ENCODE measurements at places on chromosomes 11 and 22.

DNA sequence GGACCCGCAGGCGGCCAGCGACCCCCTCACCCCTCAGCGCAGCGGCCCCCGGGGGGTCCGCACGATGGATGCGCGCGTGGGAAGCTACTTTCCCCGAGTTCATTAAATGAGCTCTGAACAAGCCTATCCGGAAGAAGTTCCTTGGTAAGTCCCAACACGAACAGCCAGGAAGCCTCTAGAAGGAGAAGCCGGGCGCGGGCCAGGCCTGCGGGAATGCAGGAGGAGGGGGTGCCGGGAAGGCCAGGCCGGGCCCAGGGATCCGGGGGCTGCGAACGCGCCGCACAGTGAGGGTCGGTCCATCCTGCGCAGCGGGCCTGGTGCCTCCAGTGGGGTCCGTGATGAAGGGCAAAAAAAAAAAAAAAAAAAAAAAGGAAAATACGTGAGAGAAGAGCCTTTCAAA is 36.9 kb downstream of the TOLLIP start:
- DNase-seq, result no peak

GRCh38 chr22:40635940-40636379 is 559 bp downstream of the MRTFA start:
- DNase-seq, result no peak

DNA sequence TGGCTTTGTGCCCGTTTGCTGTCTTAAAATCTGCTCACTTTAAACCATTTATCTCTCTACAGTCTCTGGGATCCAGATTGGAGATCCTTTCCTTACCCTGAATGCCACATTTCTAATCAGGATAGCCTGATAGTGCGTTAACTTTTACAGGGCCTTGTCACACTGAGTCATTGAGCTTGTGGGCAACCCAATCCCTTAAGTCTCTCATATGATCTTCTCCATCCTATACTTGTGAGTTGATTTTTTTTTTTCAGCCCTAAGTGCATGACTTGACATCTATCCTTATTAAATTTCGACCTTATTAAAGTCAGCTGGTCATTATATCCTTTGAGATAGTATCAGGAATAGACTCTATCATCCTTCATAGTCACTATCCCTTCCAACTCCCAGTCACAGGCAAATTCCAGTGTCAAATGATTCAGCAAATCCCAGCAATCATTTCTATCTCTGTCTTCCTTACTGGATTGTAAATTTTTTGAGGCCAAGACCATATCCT is 57.7 kb downstream of the TEAD1 start:
- no peak for DNase-seq

DNA sequence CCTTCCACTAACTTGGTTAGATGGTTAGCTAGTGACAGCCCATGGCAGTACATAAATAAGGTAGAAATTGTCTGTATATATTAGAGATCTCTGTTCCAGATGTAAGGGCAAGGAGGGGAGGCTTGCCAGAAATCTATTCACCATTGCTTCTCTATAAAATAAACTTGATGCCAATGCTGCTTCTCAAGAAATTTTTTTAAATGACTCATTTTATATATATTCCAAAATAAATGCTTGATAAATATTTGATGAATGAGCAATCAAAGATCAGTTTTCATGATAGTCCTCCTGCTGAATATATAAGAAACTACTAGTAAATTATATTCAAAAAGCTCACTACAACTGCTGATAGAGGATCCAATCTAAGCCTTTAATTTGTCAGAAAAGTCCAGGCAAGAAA is 710.6 kb upstream of the CCDC179 start:
- DNase-seq, result no peak

GRCh38 chr11:76803023-76803422 is 19.9 kb downstream of the TSKU start:
- no peak for DNase-seq

Measured in hindlimb muscle (tissue), 1 donor.